ENCODE measurements at places on chromosomes 6 and 20.

- H3K4me1 ChIP-seq: no peaks in the 10 kb centered on the region
- no peaks in the 10 kb centered on the region for H3K36me3 ChIP-seq
- peaks cover 14% of the 10 kb centered on the region for H3K27me3 ChIP-seq
- no peak overlapping the region for H3K4me3 ChIP-seq
Observed at GRCh38 chr6:139010674-139011073, 17.9 kb upstream of the ABRACL start.

GRCh38 chr6:82602776-82603175 is 239.2 kb downstream of the TPBG start:
- DNase-seq: no peak
- no peaks in the 10 kb centered on the region for H3K27me3 ChIP-seq
- no peaks in the 10 kb centered on the region for H3K4me1 ChIP-seq
- no peak overlapping the region for H3K4me3 ChIP-seq
- no peaks in the 10 kb centered on the region for H3K36me3 ChIP-seq
- H3K27ac ChIP-seq: no peak overlapping the region

- H3K36me3 ChIP-seq: no peaks in the 10 kb centered on the region
- DNase-seq: no peak
- peaks cover 10% of the 10 kb centered on the region for H3K4me1 ChIP-seq
- H3K27ac ChIP-seq: no peak overlapping the region
- H3K27me3 ChIP-seq: peaks cover 68% of the 10 kb centered on the region
Observed at GRCh38 chr20:49787371-49788357, 25.0 kb upstream of the SLC9A8 start.

GRCh38 chr6:110329714-110330436 is 28.3 kb downstream of the METTL24 start:
- DNase-seq: no peak
- H3K36me3 ChIP-seq: no peaks in the 10 kb centered on the region
- H3K4me1 ChIP-seq: no peaks in the 10 kb centered on the region
- H3K27me3 ChIP-seq: peaks cover 9% of the 10 kb centered on the region

GRCh38 chr6:43797919-43798318 is 27.9 kb downstream of the VEGFA start:
- DNase-seq: no peak
- H3K36me3 ChIP-seq: no peaks in the 10 kb centered on the region
- H3K4me3 ChIP-seq: no peak overlapping the region
- peaks cover 17% of the 10 kb centered on the region for H3K27me3 ChIP-seq
- no peak overlapping the region for H3K27ac ChIP-seq
- peaks cover 23% of the 10 kb centered on the region for H3K4me1 ChIP-seq

DNA sequence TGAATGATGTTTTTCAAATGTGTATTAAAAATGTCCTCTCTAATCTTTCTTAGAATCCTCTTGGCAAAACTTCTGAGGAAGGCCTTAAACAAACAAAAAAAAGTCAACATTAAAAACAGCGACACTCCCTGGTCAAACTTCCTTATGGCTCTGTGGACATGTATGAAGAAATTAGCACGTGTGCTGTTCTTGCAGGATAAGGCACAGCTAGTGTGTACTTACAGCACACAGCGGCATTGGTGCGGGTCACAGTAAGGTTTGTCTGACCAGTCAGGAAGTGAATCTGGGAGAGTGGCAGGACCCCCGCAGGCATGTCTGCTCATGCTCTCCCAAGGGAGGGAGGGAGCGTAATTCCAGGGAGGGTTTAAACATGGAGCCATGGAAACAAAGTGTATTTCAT is 38.8 kb downstream of the SLC22A1 start:
- DNase-seq: no peak
- H3K27ac ChIP-seq: no peak overlapping the region
- H3K4me3 ChIP-seq: no peak overlapping the region
- no peaks in the 10 kb centered on the region for H3K4me1 ChIP-seq
- H3K27me3 ChIP-seq: peaks cover 9% of the 10 kb centered on the region
- H3K36me3 ChIP-seq: no peaks in the 10 kb centered on the region

DNA sequence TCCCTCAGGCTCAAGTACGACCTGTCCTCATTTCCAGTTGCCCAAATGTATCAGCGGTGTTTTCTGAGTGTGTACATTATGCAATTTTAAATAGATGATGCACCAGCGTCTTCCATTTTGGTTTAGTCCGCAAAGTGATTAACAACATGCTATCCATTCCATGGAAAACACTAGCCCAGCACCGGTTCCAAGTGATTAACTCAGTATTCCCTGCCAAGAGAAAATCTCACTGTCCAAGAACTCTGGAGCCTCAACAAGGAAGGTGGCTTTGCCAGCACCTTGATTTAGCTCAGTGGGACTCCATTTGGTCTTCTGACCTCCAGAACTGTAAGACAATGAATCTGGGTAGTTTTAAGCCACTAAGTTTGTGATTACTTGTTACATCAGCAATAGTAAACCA is 107.2 kb downstream of the FOXC1 start:
- H3K4me1 ChIP-seq: no peaks in the 10 kb centered on the region
- no peaks in the 10 kb centered on the region for H3K36me3 ChIP-seq
- H3K4me3 ChIP-seq: no peak overlapping the region
- no peak for DNase-seq
- no peaks in the 10 kb centered on the region for H3K27me3 ChIP-seq

DNA sequence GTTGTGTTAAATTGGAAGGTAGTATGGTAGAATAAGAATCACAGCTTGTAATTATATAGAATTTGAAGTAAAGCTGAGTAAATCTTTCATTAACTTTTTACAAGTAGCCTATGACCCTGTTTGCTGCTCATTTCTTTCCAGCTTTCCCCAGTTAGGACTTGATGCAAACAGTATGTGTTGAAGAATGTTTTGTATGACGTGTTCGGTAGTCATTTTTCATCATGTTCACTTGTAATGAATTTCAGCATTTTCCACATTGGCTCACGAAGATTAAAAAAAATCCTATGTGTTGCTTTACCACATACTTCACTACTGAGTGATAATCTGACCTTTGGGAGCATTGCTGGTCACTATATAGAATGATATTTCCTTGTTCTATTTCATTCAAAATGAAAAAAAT is 162.4 kb downstream of the CDKAL1 start:
- no peak overlapping the region for H3K27ac ChIP-seq
- H3K4me3 ChIP-seq: no peak overlapping the region
- no peaks in the 10 kb centered on the region for H3K4me1 ChIP-seq
- DNase-seq: no peak
- peaks cover 1% of the 10 kb centered on the region for H3K36me3 ChIP-seq
- H3K27me3 ChIP-seq: no peaks in the 10 kb centered on the region

GRCh38 chr6:100188754-100189153 is 194.7 kb upstream of the MCHR2 start:
- H3K4me1 ChIP-seq: no peaks in the 10 kb centered on the region
- H3K4me3 ChIP-seq: no peak overlapping the region
- no peak for DNase-seq
- H3K27ac ChIP-seq: no peak overlapping the region

GRCh38 chr20:37566590-37567330 is 39.1 kb upstream of the BLCAP start:
- H3K36me3 ChIP-seq: no peaks in the 10 kb centered on the region
- no peak for DNase-seq
- H3K4me1 ChIP-seq: no peaks in the 10 kb centered on the region

DNA sequence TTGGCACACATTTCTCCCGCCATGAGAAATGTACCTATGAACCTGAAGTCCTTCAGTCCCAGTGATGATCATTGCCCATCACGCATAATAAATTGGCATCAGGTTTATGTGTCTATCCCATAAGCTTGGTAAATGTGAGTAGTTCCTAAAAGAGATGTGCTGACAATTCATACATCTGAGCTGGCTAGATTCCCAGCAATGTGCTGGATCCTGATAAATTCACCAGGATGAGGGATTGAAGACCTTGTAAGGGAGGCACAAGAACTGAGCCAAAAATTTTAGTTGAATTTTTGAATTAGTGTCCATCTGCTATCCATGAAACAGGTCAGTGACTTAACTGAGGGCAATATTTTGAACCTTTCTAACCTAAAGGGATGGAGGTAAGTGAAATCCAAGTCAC is 267.9 kb upstream of the CITED2 start:
- peaks cover 7% of the 10 kb centered on the region for H3K4me1 ChIP-seq
- no peak for DNase-seq
- H3K36me3 ChIP-seq: no peaks in the 10 kb centered on the region
- peaks cover 8% of the 10 kb centered on the region for H3K27me3 ChIP-seq
- H3K4me3 ChIP-seq: no peak overlapping the region

- H3K27me3 ChIP-seq: no peaks in the 10 kb centered on the region
- no peaks in the 10 kb centered on the region for H3K36me3 ChIP-seq
- DNase-seq: no peak
- no peak overlapping the region for H3K4me3 ChIP-seq
- no peaks in the 10 kb centered on the region for H3K4me1 ChIP-seq
Observed at GRCh38 chr20:19867940-19868371, 109.9 kb downstream of the RIN2 start.

- H3K27me3 ChIP-seq: peaks cover 7% of the 10 kb centered on the region
- no peak for DNase-seq
- H3K4me3 ChIP-seq: no peak overlapping the region
- H3K36me3 ChIP-seq: no peaks in the 10 kb centered on the region
- no peaks in the 10 kb centered on the region for H3K4me1 ChIP-seq
Observed at GRCh38 chr6:148240461-148240840, 102.2 kb upstream of the SASH1 start.

DNA sequence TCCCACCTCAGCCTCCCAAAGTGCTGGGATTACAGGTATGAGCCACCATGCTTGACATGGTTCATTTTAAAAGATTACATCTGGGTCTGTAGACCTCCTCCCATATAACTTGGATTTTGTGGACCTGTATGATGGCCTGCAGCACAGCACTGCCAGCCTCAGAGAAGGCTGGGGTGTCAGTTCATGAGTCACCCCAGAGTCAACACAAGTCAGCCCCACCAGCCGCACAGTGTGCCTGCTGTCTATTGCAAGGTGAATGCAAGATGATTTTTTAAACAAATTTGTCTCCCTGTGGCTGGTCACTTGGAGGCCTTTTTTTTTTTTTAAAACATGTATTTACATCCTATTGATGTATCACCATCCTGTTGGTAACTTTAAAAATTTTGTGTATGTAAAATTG is 76.7 kb downstream of the RREB1 start:
- H3K4me3 ChIP-seq: no peak overlapping the region
- no peaks in the 10 kb centered on the region for H3K4me1 ChIP-seq
- H3K27ac ChIP-seq: no peak overlapping the region
- H3K36me3 ChIP-seq: peaks cover 66% of the 10 kb centered on the region
- DNase-seq: no peak

- peaks cover 35% of the 10 kb centered on the region for H3K4me1 ChIP-seq
- no peak overlapping the region for H3K27ac ChIP-seq
- no peak overlapping the region for H3K4me3 ChIP-seq
Observed at GRCh38 chr20:38471245-38471644, 1.4 kb upstream of the RALGAPB start.

- H3K36me3 ChIP-seq: no peaks in the 10 kb centered on the region
- peaks cover 13% of the 10 kb centered on the region for H3K27me3 ChIP-seq
- no peak for DNase-seq
Observed at GRCh38 chr6:105726902-105727655, 324.2 kb upstream of the PREP start.

DNA sequence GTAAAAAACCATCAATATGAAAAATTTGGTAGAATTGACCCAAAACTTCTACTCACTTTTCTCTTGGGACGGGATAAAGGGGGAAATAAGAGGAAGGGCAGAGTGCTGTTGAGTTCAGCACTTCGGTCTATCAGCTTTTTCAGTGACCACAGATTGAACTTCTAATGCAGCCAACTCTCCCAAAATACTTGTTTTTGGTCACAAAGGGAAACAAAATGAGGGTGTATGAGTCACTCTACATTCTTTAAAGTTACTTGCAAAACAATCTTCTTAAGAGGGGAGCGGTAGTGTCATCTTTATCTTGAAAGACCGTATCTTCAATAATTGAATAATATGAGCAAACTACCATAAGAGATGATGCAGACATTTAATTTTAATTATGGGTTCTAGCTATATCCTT is 661.3 kb downstream of the CD109 start:
- no peaks in the 10 kb centered on the region for H3K4me1 ChIP-seq
- H3K36me3 ChIP-seq: no peaks in the 10 kb centered on the region
- no peaks in the 10 kb centered on the region for H3K27me3 ChIP-seq
- no peak for DNase-seq

DNA sequence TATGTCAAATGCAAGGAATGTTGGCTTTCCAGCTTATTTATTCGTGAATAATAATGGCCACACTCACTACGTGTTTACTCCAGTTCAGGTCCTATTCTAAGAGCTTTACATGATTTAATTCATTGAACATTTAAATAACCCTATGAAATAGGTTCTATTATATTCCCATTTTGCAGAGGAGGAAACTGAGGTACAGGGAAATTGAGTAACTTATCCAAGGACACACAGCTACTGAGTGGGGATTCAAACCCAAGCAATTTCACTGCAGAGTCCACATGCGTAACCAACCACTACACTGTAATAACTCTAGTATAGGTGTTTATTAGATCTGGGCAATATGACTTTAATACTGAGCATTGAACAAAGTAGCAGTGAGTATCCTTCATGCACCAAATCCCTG is 12.3 kb upstream of the SLC13A3 start:
- no peaks in the 10 kb centered on the region for H3K36me3 ChIP-seq
- H3K4me1 ChIP-seq: no peaks in the 10 kb centered on the region
- DNase-seq: no peak
- no peak overlapping the region for H3K27ac ChIP-seq

- H3K4me3 ChIP-seq: no peak overlapping the region
- H3K4me1 ChIP-seq: no peaks in the 10 kb centered on the region
- no peaks in the 10 kb centered on the region for H3K36me3 ChIP-seq
- no peak overlapping the region for H3K27ac ChIP-seq
- peaks cover 20% of the 10 kb centered on the region for H3K27me3 ChIP-seq
- no peak for DNase-seq
Observed at GRCh38 chr6:163701762-163702161, 287.2 kb downstream of the QKI start.

DNA sequence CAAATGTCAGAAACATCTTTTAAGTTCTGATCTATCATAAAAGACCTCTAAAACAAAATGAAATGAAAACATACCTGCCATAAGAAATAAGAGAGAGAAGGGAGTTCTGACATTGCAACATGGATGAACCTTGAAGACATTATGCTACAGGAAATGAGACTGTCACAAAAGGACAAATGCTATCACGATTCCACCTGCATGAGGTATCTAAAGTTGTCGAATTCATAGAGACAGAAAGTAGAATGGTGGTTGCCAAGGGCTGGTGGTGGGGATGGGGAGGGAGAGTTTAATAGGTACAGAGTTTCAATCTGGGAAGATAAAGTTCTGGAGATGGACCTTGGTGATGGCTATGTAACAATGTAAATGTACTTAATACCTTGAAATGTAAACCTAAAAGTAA is 3.3 kb downstream of the EZR start:
- peak overlapping the region; percentile 99 for H3K4me3 ChIP-seq
- peak overlapping the region; percentile 98 for H3K27ac ChIP-seq
- H3K27me3 ChIP-seq: no peaks in the 10 kb centered on the region
- H3K36me3 ChIP-seq: peaks cover 60% of the 10 kb centered on the region

- no peaks in the 10 kb centered on the region for H3K36me3 ChIP-seq
- peaks cover 91% of the 10 kb centered on the region for H3K27me3 ChIP-seq
- H3K27ac ChIP-seq: no peak overlapping the region
- H3K4me1 ChIP-seq: peaks cover 50% of the 10 kb centered on the region
- DNase-seq: no peak
Observed at GRCh38 chr6:149935668-149936067, 6.1 kb upstream of the ULBP2 start.
